Right lung (tissue), 10 donors: ENCODE measurements at places on chromosomes 2 and 18. TPM values are rescaled to one million over a fixed set of nuclear protein-coding genes. Genes with fewer than 3 reads are reported as not detected.

The LAMA3 gene
- polyA plus RNA-seq, result 136 TPM

The MREG gene
- polyA plus RNA-seq, result 17.7 TPM

The IL18R1 gene
- 2.2 TPM for polyA plus RNA-seq

The SERPINB12 gene
- polyA plus RNA-seq, result not detected

The MC4R gene
- polyA plus RNA-seq, result 0.96 TPM

The IL1R2 gene
- 0.24 TPM for polyA plus RNA-seq

The SLC38A11 gene
- polyA plus RNA-seq, result 1.1 TPM

The C2orf92 gene
- polyA plus RNA-seq, result 17.9 TPM

The CXCR1 gene
- polyA plus RNA-seq, result 0.08 TPM

The HTR2B gene
- polyA plus RNA-seq, result 0.64 TPM

The SPP2 gene
- polyA plus RNA-seq, result not detected

The IRS1 gene
- 33.1 TPM for polyA plus RNA-seq

The KLHL29 gene
- 2.1 TPM for polyA plus RNA-seq

The COL4A4 gene
- 9.4 TPM for polyA plus RNA-seq

The UGT1A6 gene
- 0.22 TPM for polyA plus RNA-seq

The GULP1 gene
- polyA plus RNA-seq, result 108 TPM

The NPHP1 gene
- polyA plus RNA-seq, result 17.7 TPM

The WDR7 gene
- polyA plus RNA-seq, result 10.4 TPM

The EXOC6B gene
- polyA plus RNA-seq, result 27.4 TPM
